Kidney epithelial cell (primary cell): ENCODE measurements at places on chromosomes 5 and 9.

DNA sequence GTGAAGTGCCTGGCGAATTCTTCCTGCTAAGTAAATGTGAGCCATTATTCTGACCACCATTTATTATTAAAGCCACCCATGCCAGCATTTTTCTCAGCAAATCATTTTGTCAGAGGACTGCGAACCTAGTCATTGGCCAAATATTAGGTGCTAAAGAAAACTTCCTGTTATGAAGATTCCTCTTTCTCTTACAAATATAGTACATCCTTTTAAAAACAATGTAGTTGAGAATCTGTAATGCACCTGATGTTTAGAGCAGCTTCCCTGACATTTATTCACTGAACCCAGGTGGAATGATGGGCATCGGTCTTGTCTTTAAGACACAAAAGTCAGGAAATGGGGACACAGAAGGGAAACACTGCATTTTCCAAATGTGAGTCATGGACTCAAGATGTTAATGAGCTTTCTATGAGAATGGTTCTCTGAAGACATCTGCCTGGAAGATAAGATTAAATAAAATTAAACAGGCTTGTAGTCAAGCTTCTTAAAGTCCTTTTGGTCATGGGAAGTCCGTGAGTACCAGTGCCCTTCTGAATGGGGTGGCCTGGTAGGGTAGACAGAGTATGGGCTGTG lies 290.6 kb downstream of the FBXL7 start:
- no peak for DNase-seq

DNA sequence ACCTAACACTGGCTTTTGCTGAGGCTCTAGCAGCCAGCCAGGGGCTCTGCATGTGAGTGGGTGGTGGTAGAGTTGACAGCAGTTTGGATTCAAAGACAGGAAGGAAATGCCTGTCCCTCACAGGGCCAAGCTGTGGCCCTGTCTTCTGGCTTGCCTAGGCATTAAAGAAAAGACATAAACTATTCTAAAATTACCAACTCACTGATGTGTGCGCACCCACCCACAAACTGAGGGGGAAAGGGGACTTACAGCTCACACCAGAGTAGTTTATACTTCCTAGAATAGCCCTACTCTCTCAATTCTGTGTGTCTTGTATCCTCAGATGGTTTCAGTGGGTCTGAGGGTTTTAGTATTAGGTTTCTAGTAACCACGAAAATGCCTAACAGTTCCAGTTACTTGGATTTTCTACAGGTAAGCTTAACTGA lies 18.3 kb upstream of the IL13 start:
- DNase-seq, result no peak

DNA sequence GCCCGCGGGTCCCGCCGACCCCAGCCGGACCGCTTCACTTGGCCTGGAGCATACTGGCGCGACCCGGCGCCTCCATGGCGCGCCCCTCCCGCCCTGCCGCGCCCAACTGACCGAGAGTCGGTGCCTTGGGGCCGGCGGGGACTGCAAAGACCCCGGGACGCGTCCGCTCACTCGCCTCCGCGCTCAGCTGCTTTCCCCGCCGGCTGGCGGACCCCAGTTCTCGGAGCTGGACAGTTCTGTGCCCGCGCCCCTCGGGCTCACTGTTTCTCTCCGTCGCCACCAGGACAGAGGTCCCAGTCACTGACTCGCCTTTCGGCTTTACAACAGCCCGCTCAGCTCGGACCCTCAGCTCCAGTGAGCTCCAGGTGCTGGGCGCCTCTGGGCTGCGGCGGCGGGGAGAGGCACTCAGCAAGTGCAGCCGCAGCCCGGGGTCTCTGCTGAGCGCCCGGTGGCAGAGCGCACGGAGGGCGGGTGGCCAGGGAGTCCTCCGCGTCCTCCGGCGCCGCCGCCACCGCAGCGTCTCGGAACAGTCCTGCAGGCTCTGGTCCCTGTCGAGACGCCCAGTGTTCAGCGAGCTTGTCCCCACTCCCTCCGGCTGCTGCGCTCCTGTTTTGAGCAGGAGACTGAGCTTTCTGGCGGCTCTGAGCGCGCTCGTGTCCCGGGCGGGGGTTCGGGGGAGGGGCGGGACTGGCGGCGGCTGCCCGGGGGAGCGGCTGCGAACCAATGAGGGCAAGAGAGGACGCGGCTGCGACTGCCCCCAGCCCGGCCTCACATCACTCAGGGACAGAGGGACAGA lies at the start of gene SMIM32:
Gene SMIM32 (minus strand): TSS at position 637 of the 796 bp plus-strand sequence. CDS start 638 bp downstream, outside the sequence.
- no peak for DNase-seq

DNA sequence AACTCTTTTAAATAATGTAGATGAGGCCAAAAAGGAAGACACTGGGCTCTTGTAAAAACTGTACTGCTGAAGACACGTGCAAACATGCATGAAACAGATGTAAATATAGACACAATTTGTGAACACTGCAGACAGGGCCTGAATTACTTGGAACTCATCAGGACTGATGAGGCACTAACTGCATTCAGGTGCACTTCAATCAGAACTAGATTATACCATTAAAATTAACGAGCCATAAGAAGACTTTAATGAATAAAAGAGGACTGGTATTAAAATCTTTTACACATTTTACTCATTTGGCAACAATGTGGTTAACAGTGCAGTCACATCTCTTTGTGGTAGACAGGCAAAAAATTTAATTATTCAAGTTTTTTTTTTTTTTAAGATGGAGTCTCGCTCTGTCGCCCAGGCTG lies 13.4 kb upstream of the ZCCHC9 start:
- DNase-seq, result no peak

DNA sequence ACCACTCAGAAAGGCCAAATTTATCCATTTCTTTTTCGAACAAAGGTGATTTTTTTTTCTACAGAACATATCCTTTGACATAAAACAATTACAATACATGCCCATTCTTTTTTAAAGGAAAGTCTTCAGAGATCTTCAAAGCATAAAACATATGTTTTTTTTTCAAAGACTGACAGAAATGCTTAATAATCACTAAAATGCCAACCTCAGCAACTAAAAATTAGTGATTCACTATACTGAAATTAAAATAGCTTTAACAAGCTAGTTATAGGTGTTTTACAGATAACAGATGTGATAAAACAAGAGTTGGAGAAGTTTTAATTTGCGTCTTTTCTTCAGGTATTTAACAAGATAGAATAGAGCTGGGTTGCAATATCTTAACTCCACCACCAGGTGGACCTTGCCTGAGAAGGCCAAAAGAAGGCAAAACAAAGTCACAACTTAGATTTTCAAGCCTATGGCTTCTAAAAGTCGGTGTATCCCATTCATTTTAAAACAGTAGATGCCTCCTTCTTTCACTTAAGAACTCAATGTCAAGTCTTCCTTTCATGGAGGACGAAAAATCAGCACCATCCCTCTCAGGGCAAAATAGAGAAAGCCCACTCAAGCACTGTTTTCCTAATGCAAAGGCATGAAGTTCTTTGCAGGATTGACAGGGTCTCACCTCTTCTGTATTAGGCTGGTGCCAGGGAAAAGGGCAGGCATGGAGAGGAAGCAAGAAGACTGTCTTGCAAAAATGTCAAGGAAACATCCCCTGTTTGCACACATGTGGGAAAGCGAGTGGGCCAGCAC lies 31.1 kb upstream of the CPLX2 start:
- DNase-seq, result no peak

GRCh38 chr5:176441921-176442323 lies 6.3 kb upstream of the FAF2 start:
- DNase-seq, result no peak

GRCh38 chr9:105842023-105842644 lies 147.8 kb downstream of the TMEM38B start:
- no peak for DNase-seq

GRCh38 chr9:33233626-33234342 lies 6.2 kb upstream of the SPINK4 start:
- DNase-seq, result peak; percentile 96

GRCh38 chr5:144142139-144142823 lies 28.2 kb downstream of the YIPF5 start:
- peak; percentile 4 for DNase-seq

- no peak for DNase-seq
Observed at GRCh38 chr5:36202521-36202961, 39.2 kb downstream of the NADK2 start.

- DNase-seq, result peak; percentile 25
Observed at GRCh38 chr9:119968836-119969707, 599.8 kb upstream of the BRINP1 start.
